8988T (cell line): ENCODE measurements at places on chromosomes 6 and 20.

DNA sequence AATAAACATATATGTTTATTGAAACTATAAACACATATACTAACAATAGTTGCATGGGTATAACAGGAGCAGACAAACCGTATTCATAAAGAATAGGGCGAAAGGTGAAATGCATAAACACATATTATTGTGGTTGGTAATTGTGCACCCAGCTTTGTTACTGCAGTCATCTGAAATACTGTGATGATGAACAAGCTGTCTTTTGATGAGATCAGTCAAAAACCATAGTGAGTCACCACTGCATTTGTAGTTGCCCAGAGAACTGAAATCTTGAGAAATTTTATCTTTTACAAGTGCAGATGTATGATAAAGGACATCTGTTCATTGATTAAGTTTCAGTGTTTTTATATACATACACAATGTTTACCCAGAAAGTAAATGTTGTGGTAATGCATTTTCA lies 133.7 kb downstream of the MYO6 start:
- DNase-seq: no peak

- no peak for DNase-seq
These were observed 156.9 kb downstream of the ASCC3 start for GRCh38 chr6:100724222-100724621.

GRCh38 chr6:159904497-159904911 lies 13.7 kb downstream of the MAS1 start:
- DNase-seq: no peak

DNA sequence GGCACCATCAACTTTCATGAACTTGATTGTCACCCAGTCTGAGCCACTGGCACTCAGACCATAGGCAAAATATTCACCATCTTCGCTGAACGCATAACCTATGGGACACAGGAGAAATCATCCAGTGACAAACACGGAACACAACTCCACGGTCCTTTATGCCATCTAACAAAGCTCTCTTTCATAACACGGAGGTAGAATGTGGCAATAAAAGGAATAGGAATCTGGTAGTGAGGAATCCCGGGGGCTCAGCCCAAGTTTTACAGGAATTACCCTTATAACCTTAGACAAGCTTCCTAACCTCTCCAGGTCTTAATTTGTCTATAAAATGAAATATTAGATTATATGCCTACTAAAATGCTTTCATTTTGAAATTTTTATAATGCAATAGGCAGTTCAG lies 29.4 kb downstream of the PREP start:
- no peak for DNase-seq

DNA sequence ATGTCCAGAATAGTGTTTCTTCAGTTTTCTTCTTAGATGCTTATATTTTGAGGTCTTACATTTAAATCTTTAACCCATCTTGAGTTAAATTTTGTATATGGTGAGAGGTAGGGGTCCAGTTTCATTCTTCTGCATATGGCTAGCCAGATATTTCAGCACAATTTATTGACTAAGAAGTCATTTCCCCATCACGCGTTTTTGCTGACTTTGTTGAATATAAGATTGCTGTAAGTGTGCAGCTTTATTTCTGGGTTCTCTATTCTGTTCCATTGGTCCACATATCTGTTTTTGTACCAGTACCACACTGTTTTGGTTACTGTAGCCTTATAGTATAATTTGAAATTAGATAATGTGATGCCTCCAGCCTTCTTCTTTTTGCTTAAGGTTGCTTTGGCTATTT lies 179.6 kb downstream of the AKAP7 start:
- DNase-seq: no peak

- no peak for DNase-seq
These were observed 2.2 kb downstream of the NOL4L start for GRCh38 chr20:32582659-32583580.

GRCh38 chr20:10536531-10536930 lies 101.4 kb downstream of the SLX4IP start:
- no peak for DNase-seq

DNA sequence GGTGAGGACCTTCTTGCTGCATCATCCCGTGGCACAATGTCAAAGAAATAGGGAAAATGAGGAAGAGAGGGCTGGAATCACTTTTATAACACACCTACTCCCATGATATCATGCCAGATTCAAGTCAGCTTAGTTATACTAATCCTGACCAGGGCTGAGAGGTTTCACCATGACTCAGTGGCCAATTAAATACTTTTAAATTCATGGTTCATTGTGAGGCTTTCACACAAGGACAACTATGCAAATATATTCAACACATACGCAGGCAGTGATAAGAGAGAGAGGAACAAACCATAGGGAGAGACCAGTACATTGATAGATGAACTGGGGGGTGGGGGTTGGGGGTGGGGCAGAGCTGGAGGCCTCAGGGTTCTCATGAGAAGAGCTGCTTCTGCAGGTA lies 313.1 kb downstream of the LRFN2 start:
- no peak for DNase-seq

DNA sequence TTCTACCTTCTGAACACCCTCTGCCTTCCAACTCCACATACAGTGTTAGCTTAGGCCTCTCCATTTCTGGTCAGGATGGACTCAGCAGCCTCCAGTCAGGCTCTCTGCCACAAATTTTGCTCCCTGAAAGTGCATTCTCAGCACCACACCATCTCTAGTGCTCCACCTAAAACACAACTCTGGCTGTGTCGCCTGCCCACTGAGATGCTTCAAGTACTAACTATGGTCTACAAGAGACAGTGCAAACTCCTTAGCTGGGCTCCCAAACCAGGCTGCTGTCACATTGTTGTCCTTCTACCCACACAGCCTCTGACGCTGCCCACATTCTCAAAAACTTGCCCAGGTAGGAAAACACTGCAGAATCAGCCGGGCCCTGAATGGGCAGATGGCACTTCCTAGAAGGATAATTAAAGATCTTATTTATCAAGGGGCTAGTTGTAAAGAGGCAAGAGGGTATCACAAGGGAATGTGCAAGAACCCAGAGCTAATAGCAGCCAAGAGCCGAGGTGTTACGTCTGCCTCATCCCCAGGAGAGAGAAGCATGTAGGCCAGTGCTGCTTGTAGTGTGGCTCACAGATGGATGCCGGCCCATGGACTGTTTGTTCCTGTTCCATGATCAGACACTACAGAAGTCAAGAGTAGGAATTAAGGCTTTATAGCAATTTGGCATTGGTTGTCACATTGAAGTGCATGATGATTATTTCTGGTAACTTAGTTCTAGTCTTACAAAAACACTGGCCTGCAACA lies 189.7 kb downstream of the LRFN2 start:
- DNase-seq: no peak

- DNase-seq: no peak
These were observed 5.3 kb downstream of the MAN1A1 start for GRCh38 chr6:119344306-119344705.

DNA sequence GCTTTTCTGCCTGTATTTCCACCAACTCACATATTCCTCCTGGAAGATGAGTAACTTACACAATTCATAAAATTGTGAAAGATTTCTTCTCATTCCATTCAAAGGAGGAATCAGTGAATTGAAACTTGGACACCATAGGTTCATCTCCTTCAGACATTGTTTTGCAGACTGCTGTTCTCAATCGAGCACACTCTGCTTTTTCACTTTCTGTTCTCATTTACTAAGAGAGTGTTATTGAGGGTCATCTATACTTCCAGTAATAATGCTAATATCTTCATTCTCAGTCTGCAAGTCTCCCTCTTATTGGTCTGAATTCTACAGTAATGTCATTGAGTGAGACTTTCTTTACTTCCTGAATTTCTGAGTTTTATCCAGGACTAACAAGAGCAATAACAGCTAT lies 67.5 kb upstream of the FUT9 start:
- no peak for DNase-seq

GRCh38 chr6:138401960-138402837 lies 1.8 kb upstream of the HEBP2 start:
- no peak for DNase-seq

DNA sequence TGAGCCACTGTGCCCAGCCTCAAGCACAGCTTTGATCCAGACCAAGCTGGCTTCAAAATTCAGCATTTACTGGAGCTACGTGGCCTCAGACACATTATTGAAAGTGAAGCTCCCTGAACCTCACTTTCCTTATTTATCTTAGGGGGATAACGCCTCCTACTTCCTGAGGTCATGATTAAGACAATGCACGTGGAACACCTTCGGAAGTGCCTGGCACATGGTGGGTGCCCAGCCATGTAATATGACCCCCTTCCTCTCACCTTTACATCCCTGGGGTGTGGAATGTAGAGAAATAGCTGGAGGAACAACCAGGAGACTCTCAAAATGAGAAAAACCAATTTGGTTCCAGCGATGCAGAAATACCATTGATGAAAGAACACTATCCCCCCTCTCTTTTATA lies 1.6 kb upstream of the CLPS start:
- DNase-seq: no peak

DNA sequence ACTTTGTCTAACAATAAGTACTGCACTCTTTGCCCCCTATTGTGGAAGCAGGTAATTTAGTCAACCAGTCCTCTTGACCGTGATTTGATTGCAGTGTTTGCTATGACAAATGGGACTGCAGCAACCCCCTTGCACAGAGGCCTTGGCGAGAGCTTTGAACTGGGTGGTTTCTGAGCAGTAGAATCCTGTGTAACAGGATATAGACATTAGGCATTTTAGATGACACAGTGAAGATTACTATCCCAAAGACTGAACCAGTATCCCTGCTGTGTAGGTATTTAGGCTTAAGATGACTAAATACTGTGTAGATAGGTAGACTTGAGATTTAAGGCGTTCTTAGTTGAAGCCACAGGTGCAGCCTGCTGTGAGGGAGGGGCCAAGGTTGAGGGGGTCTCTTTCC lies 9.9 kb downstream of the DNMT3B start:
- no peak for DNase-seq

GRCh38 chr6:14520029-14520428 lies 402.5 kb downstream of the CD83 start:
- DNase-seq: no peak

DNA sequence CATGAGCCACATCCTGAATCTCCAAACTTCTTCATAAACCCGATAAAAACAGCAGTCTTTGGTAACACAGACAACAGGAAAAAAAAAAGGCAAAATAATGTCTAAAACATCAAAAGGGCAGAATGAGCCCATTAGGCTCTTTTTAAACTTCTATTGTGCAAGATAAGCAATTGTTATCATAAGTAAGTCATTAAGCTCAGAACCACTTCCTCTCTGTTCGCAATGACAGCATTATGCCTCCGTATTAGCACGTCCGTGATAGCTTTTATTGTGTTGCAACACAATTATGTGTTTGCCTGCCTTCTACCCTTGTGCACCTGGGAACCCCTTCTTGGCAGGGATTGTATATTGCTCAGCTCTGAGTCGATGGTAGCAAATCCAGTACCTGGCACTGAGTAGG lies 147.1 kb downstream of the LRFN2 start:
- no peak for DNase-seq

GRCh38 chr6:106220485-106220884 lies 105.1 kb downstream of the ATG5 start:
- no peak for DNase-seq

DNA sequence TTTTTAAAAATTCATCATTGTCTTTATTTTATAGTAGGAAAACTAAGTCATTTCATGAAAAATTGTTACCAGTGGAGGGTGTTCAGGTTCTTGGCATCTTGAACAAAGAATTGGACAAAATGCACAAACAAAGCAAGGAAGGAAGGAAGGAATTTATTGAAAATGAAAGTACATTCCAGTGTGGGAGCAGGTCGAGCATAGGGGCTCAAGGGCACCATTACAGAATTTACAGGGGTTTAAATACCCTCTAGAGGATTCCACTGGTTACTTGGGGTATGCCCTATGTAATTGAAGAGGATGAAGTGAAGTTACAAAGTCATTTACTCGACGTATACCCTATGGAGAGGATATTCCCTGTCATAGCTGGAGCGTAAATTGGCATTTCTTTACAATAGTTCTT lies 37.4 kb upstream of the HDAC2 start:
- DNase-seq: no peak

- DNase-seq: no peak
These were observed 1.6 kb upstream of the SYNCRIP start for GRCh38 chr6:85644279-85644762.

DNA sequence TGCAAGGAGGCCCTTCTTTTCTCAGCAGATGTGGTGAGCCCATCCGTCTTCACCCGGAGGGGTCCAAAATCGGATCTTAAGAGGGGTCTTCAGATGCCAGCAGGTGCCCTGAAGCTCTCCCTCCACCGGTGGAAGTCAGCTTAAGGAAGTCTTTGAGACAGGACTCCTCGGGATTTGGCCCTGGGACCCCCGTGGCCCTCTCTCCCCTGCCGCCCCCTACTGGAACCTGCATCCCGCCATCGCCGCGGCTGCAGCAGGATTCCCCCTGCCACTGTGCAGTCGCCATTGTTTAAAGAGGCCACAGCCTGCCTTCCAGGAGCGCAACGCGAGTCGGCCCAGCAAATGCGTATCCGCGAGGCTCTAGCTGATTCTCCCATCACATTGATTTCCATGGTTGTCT lies 292.5 kb upstream of the ZNF337 start:
- no peak for DNase-seq

- no peak for DNase-seq
These were observed 124.8 kb downstream of the HIVEP1 start for GRCh38 chr6:12136905-12137304.

GRCh38 chr6:35015476-35015875 lies 125.7 kb downstream of the TCP11 start:
- DNase-seq: no peak

DNA sequence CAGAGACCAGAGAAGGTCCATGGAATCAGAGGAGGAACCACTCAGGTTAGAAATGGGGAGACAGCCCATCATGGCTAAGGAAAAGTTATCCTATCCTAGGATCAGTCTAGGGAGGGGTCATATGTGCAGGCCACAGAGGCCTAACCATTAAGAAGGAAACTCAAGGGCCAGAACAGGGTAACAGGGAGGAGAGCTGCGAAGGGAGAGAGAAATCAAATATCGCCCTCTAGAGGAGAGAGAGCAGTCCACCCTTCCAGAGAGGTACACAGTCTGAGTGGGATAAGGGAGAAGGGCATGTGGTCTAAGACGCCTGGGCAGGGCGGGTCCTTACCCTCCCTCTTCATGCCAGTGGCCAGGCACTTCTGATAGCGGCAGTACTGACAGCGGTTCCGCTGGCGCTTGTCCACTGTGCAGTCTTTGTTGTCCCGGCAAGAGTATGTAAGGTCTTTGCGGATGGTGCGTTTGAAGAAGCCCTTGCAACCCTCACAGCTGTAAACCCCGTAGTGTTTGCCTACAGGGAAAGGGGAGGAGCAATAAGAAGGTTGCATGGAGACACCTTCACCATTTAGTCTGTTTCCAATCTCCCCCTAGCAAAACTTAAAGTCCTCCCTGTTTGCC lies 2.9 kb downstream of the RXRB start:
- DNase-seq: peak; percentile 95

- DNase-seq: peak; percentile 61
These were observed 7.2 kb downstream of the ATP9A start for GRCh38 chr20:51760905-51761546.

- no peak for DNase-seq
These were observed 86.6 kb upstream of the PAX1 start for GRCh38 chr20:21618759-21619416.

GRCh38 chr20:40754339-40754943 lies 65.4 kb upstream of the MAFB start:
- no peak for DNase-seq
